Colonic mucosa (tissue), 4 donors: ENCODE measurements at places on chromosomes 1 and 21. TPM values are rescaled to one million over a fixed set of nuclear protein-coding genes. Genes with fewer than 3 reads are reported as not detected.

The MEX3A gene
- total RNA-seq = 3.7 TPM

The ACKR1 gene
- total RNA-seq = 23.9 TPM

The TCHH gene
- not detected for total RNA-seq

The NAV1 gene
- 17.9 TPM for total RNA-seq

The ERICH3 gene
- 0.16 TPM for total RNA-seq

The UTS2 gene
- 0.20 TPM for total RNA-seq

The AADACL4 gene
- not detected for total RNA-seq

The FABP3 gene
- 2.8 TPM for total RNA-seq

The ALX3 gene
- not detected for total RNA-seq

The OLIG2 gene
- total RNA-seq = not detected

The TIAM1 gene
- 5.8 TPM for total RNA-seq

The NUP210L gene
- 0.10 TPM for total RNA-seq

The PTAFR gene
- 2.2 TPM for total RNA-seq

The HSF2BP gene
- total RNA-seq = not detected

The SH2D2A gene
- 3.1 TPM for total RNA-seq

The CCDC181 gene
- total RNA-seq = not detected

The FAM78B gene
- total RNA-seq = 0.69 TPM

The MXRA8 gene
- 14.0 TPM for total RNA-seq

The STXBP3 gene
- 43.5 TPM for total RNA-seq

The RGL1 gene
- total RNA-seq = 4.0 TPM

The VAV3 gene
- 73.0 TPM for total RNA-seq

The ANKRD35 gene
- total RNA-seq = 0.59 TPM

The MANEAL gene
- 6.6 TPM for total RNA-seq

The PROK1 gene
- total RNA-seq = not detected

The TMPRSS2 gene
- 408 TPM for total RNA-seq

The BSND gene
- total RNA-seq = not detected

The ENAH gene
- 63.7 TPM for total RNA-seq

The ITGB2 gene
- 13.1 TPM for total RNA-seq

The OXCT2 gene
- 0.77 TPM for total RNA-seq

The SLC35E2B gene
- total RNA-seq = 57.8 TPM

The PRKAA2 gene
- 6.8 TPM for total RNA-seq

The EPHB2 gene
- 150 TPM for total RNA-seq
